MCF 10A (cell line): ENCODE measurements at places on chromosomes 11 and 22. TPM values are rescaled to one million over a fixed set of nuclear protein-coding genes. Genes with fewer than 3 reads are reported as not detected.

GRCh38 chr11:85749287-85749834 lies 61.6 kb downstream of the SYTL2 start:
- DNase-seq, result no peak

MAP6 gene
- total RNA-seq, result not detected in 2 replicates

GRCh38 chr11:5467527-5467926 lies 18.4 kb downstream of the OR51I2 start:
- no peak for DNase-seq

GRCh38 chr11:122242731-122243130 lies 126.7 kb upstream of the BLID start:
- DNase-seq, result no peak

CABP4 gene
- total RNA-seq, result not detected in 2 replicates

KCNQ1 gene
- total RNA-seq, result not detected in 2 replicates

UBQLN3 gene
- total RNA-seq, result not detected in 2 replicates
